ENCODE measurements at places on chromosomes 2 and 18.
A peak's percentile ranks its signal among the peaks of the same experiment; 100 is the strongest.

DNA sequence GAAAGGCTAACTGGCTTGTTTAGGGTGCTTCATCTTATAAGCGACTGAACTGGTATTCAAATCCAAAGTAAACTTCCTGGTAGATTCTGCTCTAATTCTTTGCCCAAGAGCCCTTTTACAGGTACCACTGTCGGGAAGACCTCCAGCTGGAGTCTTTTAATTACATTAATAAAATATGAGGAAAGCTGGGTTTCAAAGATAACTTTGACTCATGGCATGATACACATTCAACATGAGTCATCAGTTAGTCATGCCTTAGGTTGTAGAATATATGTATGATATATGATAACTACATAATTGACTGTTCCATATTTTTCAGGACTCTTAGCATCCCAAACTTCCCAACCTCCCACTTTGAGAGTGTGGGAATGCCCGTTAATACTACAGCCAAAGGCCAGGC lies 32.3 kb downstream of the ZCCHC2 start:
- peak; percentile 57 for DNase-seq

DNA sequence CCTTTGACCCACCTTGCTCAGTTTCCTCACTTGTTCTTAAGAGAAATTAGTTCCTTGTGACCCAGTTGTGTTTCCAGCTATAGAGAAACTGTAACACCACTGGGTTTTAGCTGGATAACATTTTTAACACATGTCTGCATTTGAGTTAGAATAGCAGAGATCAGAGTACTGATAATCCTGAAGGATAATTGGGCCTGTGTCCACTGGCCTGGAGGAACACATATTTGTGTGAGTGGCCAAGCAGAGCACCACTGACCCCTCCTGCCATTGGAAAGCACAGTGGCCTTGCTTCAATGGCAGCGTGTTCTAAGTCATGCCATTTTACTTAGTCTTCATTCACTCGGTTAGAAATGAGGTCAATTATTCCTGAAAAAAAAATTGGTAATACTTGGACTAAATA lies 42.6 kb downstream of the PKP4 start:
- no peak for DNase-seq

GRCh38 chr2:20156836-20157192 lies 68.1 kb downstream of the SDC1 start:
- DNase-seq = no peak

GRCh38 chr18:25454730-25455129 lies 102.8 kb upstream of the ZNF521 start:
- DNase-seq = no peak

GRCh38 chr2:155830351-155830750 lies 502.2 kb downstream of the NR4A2 start:
- no peak for DNase-seq

Measured in hematopoietic multipotent progenitor cell treated with erythropoietin and hydrocortisone succinate and interleukin-3 and kit ligand, for 4 days (in vitro differentiated cells).